ENCODE measurements at places on chromosomes 3 and 15.

- no peak for DNase-seq
These were observed 18.6 kb upstream of the DNAAF4 start for GRCh38 chr15:55526559-55527036.

- DNase-seq: no peak
These were observed 641 bp upstream of the ST6GAL1 start for GRCh38 chr3:186929685-186930084.

DNA sequence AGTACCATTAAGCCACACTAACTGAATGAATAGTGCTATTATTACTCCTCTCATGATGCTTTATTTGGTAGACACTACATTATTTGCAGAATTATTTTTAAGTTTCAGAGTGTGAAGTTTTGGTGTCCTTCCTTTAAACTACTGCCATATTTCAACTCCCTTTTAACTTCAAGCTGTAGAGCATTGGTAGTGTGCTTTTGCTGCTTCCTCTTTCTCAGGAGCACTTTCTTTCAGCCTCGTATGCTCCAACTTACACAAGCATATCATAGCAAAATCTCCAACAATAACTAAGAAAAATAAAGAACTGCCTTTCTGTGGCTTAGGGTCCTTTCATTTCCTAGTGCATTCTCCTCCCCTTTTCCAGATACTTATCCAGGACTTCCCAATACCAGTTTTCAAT lies 476.4 kb upstream of the AGTR1 start:
- no peak for DNase-seq

DNA sequence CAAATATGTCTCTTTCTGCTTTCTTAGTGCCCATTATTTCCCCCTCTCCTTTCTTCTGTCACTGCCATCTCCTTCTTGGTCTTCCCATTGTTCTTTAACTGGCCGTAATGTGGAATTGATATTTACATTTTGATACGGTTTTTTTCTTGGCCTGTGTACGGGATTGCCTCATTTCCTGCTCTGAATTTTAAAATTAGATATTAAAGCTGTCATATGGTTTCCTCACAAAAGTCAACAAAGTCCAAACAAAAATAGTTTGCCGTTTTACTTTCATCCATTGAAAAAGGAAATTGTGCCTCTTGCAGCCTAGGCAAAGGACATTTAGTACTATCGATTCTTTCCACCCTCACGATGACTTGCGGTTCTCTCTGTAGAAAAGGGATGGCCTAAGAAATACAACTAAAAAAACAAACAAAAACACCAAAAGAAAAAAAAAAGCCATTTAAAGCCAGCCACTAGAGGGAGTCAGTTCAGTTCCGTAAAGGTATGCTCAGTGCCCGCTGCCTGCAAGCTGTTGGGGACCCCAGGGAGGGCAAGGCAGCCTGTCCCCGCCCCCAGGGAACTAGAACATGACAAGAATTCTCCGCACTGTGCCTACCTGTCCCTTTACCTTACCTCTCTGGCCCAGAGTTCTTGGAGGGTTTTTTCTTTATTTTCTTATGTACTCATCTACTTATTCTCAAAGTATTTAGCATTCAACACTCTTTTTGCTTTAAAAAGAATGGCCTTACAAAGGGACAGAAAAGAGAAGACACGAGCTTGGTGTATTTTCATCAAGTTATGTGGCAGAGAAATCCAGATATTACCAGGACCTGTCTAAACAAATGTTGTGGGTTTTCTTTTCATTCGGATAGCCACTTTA lies 30.0 kb upstream of the NR2E3 start:
- no peak for DNase-seq

DNA sequence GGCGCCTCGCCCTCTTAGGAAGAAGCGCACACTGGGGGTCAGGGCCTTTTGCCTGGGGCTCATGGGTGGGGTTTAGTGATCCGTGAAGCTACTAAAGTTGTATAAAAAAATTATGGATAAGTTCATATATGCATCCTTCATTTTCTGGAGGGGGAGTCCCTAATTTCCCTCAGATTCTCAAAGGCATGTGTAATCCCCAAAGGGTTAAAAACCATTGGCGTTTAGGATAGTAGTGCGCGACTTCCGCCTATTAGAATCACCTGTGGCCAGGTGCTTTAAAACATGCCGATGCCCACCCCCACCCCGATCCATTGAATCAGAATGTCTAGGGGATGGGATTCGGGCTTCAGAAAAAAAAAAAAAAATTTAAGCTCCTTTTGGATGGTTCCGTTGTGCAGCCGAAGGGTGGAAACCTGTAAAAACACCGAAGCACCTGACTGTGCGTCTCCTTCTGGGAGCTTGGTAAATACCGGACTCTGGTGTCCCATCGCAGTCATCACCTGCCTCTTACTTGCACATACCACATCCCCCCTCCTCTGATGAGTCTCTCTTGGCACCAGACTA lies 570 bp downstream of the APH1B start:
- no peak for DNase-seq

DNA sequence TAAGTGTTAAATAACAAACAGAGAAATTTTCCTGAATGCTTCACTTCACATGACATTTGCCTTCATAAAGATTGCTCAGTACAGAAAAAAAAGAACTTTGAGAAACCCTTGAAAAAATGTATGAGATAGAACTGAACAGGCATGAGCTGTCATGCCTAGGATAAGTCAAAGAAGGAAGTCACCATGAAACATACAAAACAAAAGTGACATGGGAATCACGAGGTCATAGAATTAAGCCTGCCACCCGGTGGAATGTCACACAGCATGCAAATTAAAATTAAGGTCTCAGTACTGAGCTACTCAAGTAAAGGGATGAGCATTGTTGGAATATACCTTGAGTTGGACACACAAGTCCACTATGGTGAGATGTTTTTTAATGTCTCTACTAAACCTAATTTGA lies 652.5 kb upstream of the NECTIN3 start:
- DNase-seq: no peak

DNA sequence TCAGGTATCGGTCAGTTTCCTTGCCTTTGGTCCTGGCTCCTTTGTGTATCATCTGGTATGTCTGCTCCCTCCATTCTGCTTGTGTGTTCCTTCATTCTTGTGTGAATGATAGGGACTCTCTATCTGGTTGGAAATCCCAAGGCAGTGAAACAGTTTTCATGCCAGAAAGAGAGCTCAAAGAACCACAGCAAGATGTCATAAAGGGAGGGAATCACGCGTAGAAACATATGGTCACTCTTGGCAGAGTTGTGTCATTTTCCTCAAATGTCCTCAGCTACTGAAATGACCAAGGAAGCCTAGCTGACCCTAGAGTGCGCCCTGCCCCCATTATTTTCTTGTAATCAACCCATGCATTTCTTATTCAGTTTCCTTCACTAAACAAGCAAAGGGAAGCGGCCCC lies 48.0 kb downstream of the RASGRP1 start:
- no peak for DNase-seq

DNA sequence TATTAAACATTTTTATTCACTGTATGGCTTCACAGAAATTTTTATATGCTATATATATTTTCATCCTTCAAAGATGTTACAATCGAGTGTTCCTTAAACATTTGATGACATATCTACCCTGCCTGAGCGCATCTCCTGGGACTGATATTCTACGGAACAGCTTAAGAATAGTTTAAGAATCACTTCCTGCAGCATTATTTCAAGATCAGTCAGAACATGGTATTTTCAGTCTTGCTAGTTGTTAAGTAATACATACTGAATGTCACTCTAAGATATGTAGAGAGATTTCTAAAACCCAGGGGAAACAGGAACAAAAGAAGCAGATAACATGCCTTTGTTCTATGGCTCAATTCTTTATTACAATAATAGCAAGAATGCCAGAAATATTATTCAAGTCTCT lies 8.7 kb downstream of the COL8A1 start:
- no peak for DNase-seq

DNA sequence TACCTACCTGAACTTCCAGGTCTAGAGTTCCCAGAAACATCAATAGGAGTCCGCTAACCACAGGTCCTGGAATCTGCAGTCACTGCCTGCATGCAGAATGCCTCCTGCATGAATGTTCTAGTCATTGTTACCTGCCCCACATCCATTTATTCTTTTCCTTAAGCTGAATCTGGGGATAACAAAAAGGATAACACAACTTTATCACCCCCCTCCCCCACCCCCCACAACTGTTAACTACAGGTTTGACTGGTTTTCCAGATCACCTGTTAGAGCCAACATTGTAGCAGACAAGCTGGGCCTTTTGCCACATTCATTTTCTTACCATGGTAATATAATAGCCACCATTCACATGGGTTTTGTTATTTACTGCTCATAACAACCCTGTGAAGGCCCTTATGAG lies 4.6 kb upstream of the CTSH start:
- no peak for DNase-seq
